ENCODE measurements at places on chromosomes 11 and 22.

- no peak for DNase-seq
Measured at GRCh38 chr11:9594267-9595046, 21.0 kb downstream of the WEE1 start.

GRCh38 chr22:36797374-36797773 lies 19.5 kb downstream of the PVALB start:
- no peak for DNase-seq

DNA sequence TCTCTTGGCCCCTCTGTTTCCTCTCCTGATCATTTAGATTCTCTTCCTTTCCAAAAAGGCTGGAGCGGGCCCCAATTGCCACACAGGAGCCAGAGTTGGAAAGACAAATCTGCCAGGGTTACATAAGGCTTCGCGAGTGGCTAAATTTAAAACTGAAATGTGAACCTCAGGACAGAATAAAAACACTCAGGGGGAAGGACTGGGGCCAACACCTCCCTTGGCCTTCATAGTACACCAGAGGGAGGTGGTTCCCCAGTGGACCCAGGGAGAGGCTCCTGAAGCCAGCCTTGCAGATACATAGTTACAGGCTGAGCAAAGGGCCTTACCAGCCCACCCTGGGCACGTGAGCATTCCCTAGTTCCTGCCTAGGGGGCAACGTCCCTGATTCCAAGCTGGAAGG lies 150.1 kb downstream of the MN1 start:
- no peak for DNase-seq

DNA sequence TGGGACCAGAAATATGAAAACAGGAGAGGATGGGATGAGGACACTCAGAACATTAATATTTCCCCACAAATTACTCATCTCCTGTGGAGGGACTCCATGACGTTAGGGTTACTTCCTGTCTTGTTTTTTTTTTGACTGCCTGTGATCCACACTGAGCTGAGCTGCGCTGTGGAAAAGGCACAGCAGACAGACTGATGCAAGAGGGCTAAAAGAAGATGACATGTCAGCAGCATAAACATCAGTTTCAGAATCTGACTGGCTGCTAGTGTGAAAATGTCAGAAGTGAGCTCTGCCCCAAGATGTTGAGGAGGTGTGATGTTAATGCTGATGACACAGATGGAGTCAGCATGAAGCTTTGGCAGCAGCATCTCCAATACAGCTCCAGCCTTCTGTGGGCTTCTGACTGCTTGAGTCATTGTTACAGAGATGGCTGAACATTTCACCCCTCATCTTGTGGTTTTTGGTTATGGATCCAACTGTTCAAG lies 286.8 kb downstream of the BLID start:
- no peak for DNase-seq

- DNase-seq, result no peak
Measured at GRCh38 chr11:87083029-87083428, 45.3 kb downstream of the TMEM135 start.

- DNase-seq, result no peak
Measured at GRCh38 chr11:134950692-134951304, 538.8 kb upstream of the B3GAT1 start.

DNA sequence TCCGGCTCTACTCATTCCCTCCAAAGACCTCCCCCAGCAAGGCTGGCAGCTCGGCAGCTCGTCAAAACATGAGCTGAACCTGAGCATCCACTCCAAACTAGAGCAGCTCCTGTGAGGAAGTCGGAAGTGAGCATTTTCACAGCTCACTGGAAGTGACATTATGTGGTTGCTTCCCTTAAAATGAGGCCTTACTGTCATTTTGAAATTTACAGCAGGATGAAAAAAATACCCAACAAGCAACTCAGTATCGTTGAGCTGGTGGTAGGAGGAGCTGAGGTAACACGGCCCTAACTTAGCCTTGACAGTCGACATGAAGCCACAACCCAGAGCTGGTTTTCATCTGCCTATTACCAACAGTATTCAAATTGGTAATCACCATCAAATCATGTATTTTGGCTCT lies 38.0 kb upstream of the ARFGAP3 start:
- no peak for DNase-seq

- DNase-seq, result no peak
Measured at GRCh38 chr11:70419307-70420007, 21.1 kb downstream of the CTTN start.

- DNase-seq, result no peak
Measured at GRCh38 chr11:113315811-113316210, 1.4 kb downstream of the TTC12 start.

DNA sequence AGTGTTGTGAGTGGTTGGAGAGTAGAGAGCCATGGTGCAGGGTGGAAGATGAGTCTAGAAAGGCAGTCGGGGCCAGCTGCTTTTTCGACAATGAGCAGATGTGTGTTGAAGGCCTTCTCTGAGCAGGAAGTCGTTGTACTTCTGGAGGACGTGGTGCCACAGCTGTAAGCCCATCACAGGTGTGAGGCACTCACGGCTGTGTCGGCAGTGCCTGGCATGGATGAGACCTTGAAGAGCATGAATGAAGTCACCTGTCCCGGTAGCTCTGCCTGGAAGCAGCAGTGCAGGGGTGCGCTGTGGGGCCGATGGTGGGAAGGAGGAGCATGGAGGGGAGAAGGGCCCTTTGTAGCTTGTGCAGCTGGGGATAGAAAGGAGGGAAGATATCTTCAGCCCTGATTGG lies 165.2 kb downstream of the PKNOX2 start:
- DNase-seq, result no peak

DNA sequence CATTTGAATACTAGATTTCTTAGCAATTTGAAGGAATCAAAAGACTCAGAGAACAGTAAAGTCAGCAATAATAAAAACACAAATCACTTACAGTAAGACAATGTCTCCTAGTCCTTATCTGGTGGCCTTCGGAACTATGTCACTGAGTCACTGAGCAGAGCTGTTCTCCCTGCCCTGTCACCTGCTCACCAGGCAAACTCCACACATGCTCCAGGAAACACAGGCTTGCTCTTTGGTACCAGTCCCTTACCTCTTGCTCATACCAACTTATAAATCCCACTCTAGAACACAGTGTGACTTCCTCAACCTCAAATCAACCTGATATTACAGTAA lies 81.1 kb upstream of the CHRM4 start:
- no peak for DNase-seq

- no peak for DNase-seq
Measured at GRCh38 chr11:38582151-38582550, 1984.1 kb upstream of the RAG2 start.

DNA sequence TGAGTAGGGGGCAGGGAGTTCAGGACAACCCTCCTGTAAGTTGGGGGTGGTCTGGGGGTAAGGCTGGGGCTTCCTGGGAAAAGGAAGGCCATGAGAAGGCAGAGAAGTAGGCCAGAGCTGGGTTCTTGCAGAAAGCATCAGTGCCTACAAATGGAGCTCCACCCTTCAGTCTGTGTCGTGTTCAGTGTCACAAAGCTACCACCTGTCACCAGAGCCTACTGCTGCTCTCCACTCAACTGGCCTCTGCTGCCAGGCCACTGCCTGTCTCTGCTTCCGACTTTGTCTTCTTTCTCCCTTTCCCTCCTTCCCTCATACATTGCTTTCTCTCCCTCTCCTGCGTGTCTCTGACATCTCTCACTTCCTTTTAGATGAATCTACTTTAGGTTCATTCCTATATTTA lies 3.4 kb upstream of the WBP2NL start:
- DNase-seq, result no peak

GRCh38 chr11:88827018-88827676 lies 238.6 kb downstream of the GRM5 start:
- DNase-seq, result no peak

- no peak for DNase-seq
Measured at GRCh38 chr22:29842740-29843139, 4.7 kb upstream of the ASCC2 start.

DNA sequence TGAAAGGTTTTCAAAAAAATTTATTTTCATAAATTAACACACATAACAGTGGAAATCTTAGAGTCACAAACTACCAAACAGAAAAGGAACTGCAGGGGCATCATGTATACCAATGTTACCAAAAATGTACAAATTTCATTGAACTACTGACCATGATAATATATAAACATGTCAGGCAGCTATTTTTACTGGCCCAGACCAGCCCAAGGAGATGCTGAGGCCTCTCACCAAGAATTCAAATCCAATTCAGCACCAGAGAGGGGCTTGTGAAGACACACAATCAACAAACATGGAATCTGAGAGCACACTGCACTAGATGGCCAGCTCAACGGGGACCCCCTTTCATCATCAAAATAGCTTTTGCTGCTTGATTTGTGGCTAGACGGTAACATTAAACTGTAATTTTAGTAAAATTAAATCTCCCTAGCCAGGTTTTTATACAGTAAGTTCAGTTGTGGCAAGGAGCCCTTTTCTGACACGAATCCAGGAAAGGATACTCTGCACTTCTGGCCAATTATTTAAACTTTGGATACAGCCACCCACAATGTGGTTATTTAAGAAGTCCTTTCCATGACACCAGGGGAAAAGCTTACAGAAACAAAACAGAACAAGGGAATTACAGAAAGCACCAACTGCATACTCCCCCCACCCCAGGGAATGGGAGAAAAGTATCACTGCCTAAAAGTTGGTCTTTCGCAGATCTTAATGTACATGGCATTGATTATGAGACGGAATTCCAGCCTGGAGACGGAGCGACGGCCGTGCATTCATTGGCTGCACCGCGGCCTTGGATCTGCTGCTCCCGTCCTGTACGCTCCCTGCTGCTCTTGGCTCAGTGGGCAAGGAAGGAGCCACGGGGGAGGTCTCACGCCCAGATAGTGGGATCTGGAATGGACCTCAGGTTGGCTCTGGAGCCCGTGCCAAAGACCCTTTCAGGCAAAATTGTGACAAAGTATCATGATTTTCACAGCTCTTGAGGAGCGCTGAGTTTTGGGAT lies 19.6 kb upstream of the PISD start:
- DNase-seq, result no peak

DNA sequence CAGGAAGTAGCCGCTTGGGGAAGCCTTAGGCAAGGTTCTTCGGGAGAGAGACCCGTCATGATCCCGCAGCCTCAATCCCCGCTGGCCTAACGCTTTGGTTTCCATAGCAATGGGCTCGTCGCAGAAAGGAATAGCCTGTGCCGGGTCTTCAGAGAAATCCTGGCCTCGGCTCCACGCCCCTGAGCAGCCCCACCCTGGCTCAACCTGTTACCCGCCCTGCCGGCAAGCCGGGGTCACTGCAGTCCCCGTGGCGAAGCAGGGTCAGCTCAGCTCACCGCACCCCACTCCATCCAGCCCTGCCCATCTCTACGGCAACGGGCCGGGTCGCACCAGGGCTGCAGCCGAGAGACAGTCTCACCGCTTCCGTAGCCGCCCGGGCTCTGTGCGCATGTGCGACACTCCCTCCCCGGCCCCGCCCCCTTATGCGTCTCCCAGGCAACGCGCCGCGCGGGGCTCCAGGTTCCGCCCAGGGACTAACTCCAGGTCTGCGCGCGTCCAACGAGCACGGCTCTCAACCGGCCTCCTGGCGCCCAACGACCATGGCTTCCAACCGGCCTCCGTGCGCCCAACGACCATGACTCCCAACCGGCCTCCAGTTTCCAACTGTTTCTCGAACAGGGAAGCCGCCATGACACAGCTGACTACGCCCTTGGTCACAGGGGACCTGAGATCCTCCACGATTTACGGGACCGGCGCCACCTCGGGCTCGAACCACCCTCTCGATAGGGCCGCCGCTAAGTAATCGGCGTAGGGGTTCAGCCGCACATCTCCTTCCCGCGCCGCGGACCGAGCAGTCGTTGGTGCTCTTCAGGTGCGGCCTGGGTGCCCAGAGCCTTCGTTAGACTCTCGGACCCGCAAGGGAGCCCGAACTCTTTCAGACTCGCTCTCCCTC lies at the start of gene DUSP18:
DUSP18 (minus strand) TSS at position 382 of the 892 bp plus-strand sequence. CDS start 3,872 bp downstream, outside the sequence.
- DNase-seq, result peak; percentile 96

GRCh38 chr22:31958625-31959239 lies 14.4 kb downstream of the YWHAH start:
- no peak for DNase-seq

- DNase-seq, result peak; percentile 31
Measured at GRCh38 chr11:61162092-61162941, 1.1 kb upstream of the VPS37C start.

- DNase-seq, result no peak
Measured at GRCh38 chr22:49266561-49267519, 560.8 kb downstream of the BRD1 start.

DNA sequence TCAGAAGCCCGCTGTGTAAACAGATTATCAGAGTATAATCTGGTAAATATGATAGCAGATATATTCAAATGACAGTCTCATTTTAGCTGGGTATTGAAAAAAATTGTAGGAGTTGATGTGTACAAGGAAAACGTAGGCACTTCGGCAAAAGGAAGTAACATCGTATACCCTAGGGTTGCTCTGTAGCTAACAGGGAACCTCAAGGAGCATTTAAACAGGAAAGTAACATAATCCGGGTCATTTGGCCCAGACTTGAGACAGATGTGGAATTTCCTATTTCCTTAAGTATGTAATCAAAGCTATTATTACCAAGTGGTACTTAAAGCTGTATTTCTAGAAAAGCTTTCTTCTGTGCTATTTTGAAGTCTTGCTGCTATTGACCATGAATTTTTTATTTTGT lies 215.6 kb downstream of the DDX10 start:
- no peak for DNase-seq

- peak; percentile 33 for DNase-seq
Measured at GRCh38 chr11:107563702-107564101, 1.8 kb downstream of the ALKBH8 start.

DNA sequence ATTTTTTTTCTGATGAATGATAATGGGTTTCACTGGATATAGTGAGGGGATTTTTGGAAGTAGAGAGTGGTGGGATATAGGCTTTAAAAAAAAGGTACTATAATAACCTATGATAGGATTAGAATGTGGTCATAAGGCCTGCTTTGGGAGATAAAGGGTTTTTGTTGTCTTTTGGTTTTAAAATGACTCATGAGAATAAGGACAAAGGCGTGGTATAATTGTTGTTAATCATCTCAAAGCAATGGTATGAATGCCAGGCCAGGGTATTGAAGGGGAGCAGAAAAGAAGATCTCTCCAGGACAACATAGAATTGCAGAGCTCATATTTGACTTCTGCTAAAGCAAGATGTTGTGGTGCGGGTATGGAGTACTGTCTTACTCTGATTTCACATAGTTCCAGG lies 579.4 kb downstream of the JRKL start:
- DNase-seq, result no peak

DNA sequence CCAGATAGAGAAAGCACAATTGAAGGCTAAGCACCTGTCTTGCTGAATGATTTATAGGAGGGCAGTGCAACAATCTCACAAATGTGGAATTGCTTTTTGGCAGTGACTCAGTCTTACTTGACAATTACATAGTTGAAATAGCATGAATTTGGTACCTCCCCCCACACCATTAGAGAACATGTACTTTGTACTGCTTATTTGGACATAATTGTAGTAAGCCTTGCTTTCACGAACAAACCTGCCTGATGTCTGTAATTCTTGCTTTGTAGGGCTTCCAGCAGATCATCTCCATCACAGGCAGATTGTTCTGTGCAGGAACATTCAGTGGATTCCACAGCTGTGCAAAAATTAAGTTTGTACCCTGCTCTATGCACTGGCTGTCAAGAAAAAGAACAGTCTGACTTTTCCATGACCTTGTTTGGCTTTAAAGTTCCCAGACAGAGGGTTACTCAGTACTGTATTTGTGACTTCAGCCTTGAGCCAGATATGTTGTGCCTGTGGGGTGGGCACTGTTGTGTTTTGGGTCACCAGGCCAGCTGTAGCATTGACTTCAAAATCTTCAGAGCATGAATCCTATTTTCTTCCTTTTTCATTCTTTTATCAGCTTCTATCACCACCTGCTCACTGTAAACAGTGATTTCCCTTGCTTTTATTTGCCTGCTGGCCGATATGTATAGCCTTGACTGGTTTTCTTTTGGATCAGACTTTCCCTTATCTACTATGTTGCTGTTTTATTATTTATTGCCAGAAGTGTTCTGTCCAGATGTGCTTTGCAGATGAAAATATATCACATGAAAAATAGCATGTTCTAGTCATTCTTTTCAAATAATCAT lies 941.0 kb upstream of the CHORDC1 start:
- DNase-seq, result no peak

Data from stimulated activated naive CD8-positive, alpha-beta T cell treated with anti-CD3 and anti-CD28 coated beads, Interleukin-15, Interleukin-2, amounts not matched to agents 100 U/mL and 50 U/mL, for 24 hours (primary cell).